ENCODE measurements at places on chromosomes 16 and 17.

GRCh38 chr16:22710326-22710725 lies 103.6 kb upstream of the HS3ST2 start:
- DNase-seq: no peak

DNA sequence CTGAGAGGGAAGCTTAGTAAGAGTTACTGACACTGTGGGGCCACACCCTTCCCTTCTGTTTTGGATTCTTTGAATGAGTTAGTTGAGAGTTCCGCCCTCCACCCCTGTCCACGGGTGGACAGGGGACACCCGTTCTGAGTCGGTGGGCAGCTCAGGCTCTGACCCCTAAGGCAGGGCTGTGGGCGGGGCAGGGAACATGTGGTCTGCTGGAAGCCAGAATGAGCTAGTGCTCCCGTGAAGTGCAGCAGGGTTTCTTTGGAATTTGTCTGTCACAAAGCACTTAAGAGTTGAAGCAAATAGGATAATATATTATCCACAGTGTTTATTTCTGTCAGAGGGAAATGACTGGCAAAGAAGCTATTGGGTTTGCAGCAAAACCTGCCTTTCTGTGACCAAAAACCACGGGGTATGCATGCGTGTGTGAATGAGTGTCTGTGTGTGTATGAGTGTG lies 90.1 kb downstream of the CLEC16A start:
- DNase-seq: no peak

DNA sequence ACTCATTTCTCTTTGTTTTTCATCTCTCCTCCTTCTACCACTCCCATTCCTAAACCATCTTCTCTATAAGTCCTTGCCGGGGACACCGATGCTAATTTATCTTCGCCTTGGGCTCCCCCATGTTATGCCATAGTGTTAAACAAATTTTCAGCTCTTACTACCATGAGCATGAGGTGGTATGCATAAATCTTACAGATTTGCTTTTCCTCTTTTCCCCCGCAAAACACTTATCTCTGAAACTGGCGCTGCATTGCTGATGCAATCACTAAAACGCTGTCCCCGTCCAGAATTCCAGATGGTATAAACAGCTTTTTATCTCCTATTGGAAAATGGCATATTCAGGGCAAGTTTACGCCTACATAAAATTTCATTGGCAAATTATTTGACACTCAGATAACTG lies 673.6 kb upstream of the CDH8 start:
- no peak for DNase-seq

DNA sequence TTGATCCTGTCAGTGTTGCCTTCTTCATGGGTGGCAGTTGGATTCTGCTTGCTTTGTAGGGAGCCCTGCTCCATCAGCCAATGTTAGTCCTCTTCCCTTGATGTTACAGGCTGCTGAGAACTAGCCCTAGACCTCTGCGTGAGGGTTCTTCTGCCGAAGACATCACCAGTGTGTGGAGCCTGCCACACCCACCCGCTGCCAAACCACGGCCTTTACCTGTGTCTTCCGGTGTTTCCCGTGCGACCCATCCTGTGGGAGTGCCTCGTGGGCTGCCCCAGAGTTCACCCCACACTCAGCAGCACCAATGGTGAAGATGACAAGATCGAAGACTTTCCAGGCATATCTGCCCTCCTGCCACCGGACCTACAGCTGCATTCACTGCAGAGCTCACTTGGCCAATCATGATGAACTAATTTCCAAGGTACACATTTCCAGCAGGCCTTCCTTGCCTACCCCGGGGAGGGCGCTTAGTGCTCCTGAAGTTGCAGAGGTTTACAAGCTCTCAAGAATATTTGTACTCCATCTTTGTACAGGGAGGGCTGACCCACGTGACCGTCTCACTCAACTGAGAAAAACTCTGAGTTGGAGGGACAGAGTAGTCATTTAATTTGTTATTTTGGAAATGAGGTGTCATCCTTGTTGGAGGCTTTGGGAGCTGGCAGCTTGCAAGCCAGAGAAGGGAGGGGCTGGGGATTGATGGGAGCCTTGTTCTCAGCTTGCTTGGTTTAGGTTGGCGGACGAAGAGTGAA lies 21.8 kb downstream of the YPEL2 start:
- DNase-seq: no peak

DNA sequence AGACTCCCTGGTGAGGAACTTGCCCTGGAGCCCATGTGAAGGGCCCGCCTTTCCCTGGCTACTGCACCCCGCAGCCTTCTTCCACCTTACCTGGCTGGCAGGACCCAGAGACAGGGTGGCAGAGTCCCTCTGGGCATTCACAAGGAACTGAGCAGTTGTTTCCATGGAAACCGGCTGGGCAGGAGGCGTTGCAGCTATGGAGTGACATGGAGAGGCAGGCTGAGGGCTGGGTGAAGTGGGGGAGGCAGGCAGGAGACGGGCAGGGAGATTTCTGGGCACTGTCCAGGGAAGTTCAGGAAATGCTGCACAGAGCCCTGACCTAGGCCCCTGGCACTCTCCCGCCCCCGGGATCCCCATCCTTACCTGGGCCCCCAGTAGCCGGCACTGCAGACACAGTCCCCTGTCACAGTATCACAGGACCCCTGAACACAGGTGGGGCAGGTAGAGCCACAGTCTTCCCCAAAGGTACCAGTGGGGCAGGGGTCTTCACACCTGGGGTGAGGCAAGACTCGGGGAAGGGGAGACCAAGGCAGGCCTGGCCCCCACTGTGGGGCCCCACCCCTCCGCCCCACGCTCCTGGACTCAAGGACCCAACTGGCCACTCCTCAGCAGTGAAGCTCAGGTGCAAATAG lies 5.9 kb downstream of the SCARF1 start:
- no peak for DNase-seq

GRCh38 chr17:68942389-68942788 lies 12.8 kb downstream of the ABCA8 start:
- no peak for DNase-seq

DNA sequence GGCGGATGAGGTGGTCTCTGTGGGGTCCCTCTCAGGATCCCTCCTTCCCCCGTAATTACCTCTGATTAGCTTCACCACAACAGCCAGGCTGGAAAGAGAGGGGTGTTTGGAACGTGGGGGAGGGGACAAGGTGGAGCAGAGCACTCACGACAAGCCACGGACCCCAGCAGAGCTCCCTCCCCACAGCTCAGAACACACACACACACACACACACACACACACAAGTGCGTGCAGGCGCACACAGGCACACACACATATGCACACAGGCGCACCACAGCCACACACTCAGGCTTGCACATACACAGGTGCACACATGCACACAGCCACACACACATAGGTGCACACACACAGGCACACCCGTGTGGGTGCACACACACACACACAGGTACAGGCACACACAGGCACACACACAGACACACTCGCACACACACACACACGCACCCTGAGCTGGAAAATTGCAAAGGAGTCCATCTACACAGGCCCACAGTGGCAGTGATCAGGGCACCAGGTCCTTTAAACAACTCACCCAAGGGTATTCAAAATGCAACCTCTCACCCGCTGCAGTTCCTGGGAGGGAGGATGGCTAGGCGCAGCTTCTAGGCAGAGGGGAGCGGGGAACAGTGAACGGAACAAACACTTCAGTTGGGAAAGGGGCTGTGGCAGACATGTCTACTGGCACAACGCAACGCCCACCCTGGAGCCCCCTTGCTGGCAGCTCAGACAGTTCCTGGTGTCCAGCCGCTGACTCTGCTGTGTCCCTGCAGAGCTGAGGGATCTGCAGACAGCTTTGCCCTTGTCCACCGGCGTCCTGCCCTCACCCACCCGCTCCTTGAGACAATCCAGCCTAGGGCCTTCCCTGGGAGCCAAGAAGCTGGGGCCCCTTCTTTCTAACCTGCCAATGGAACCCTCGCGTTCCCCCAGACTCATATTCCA lies 59.9 kb upstream of the DLX4 start:
- no peak for DNase-seq
